WTC11 (cell line): ENCODE measurements at places on chromosomes 3 and 15.

DNA sequence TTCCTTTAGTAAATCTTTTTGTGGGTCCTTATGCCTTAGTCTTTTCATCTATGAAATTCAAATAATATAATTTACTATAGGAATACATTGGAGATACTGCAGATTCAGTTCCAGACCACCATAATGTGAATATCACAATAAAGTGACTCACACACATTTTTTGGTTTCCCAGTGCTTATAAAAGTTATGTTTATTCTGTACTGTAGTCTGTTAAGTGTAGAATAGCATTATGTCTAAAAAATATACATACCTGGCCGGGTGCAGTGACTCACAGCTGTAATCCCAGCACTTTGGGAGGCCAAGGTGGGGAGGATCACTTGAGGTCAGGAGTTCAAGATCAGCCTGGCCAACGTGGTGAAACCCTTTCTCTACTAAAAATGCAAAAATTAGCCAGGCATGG is 53.9 kb upstream of the PAQR5 start:
- no peak for DNase-seq

DNA sequence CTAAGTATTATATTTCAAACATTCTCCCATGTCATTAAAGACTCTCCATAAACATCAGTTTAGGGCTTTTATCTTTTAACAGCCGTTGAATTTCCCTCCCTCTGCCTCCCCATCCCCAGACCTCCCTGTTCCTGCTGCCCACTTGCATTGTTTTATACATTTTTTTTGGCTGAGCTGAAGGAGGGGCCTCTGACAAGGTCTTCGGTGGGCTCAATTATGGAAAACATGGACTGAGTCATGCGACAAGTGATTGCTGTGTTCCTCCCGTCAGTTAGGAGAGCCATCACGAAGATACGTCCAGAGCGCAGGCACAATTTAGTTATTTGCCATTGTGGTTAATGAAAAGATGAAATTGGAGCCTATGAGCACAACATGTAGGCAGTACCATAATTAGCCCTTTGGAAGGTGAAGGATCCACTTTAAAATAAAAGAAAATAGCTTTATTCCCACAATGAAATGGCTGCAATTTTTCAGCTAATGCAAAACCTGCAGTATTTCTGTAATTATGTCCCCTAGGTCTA is 12.0 kb upstream of the NMNAT3 start:
- DNase-seq = no peak

- DNase-seq = no peak
Measured at GRCh38 chr3:104447681-104448080, 919.0 kb upstream of the ALCAM start.

GRCh38 chr15:58590926-58591325 is 158.6 kb downstream of the ADAM10 start:
- DNase-seq = no peak

DNA sequence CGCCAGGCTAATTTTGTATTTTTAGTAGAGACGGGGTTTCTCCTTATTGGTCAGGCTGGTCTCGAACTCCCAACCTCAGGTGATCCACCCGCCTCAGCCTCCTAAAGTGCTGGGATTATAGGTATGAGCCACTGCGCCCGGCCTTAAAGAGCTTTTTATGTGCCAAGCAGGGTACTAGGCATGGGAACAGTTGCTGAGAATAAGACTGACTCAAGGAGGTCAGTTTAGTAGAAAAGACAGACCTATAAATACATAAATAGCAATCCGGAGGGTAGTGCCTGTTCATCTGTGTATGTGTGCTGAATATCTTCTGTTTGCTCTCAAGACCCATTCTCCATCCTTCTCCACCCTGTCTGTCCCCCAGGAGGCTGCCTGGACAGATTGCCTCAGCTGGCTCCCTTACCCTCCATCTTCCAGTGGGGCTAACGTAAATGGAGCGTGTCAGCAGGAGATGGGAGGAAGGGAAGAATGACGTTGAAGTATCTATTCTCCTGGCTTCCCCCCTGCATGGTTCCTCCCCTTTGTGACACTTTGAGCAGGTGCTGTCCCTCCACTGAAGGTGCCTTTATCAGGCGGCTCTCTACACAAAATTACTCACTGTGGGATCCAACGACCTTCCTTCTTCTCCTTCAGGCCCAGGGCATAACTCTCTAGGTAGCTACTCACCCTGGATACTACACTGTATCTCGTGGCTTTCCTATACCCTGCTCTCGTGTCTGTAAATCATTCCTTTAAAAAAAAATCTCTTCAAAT is 31.1 kb downstream of the FBXO40 start:
- no peak for DNase-seq

- DNase-seq = no peak
Measured at GRCh38 chr3:194380326-194380725, 10.8 kb upstream of the LRRC15 start.
